ENCODE measurements at places on chromosomes 7 and 10.
A peak's percentile ranks its signal among the peaks of the same experiment; 100 is the strongest.

DNA sequence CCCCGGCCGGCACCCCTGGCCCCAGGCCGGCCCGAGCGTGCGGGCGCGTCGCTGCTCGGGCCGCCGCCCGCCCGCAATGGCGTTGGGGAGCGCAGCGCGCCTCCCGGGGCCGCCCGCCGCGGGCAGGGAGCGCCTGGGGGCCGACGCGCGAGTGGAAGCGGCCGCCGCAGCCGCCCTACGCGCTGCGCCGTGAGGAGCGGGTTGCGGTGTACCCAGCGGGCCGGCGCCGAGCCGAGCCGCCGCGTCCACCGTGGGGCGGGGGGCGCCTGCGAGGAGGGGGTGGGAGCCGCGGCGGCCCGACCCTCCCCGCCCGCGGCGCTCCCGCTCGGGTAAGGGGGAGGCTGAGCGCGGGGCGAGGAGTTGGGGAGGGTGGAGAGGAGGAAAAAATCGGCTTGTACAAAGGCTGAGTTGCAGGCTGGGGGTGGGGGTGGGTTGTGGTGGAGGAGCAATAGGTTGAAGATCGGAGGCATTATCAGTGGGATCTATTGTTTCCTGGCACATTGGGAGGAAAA, 473 bp downstream of the PPP1R9A start:
- no peak for DNase-seq

DNA sequence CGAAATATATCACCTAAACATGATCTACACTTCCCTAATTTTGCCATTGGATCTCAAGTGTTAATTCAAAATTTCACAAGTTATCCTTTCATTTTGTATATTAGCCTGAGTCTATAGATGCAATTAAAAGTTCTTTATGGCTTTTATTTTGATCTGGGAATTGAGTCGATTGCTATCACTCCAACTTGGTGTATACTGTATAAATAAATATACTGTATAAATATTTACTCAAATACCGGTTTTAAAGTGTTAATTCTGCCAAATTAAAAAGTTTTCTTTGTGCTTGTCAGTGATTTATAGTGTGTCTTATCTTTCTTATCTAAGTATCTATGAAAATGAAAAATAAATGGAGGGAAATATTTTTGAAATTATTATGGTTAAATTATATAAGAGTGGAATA, 683.7 kb upstream of the LRRN3 start:
- no peak for DNase-seq

DNA sequence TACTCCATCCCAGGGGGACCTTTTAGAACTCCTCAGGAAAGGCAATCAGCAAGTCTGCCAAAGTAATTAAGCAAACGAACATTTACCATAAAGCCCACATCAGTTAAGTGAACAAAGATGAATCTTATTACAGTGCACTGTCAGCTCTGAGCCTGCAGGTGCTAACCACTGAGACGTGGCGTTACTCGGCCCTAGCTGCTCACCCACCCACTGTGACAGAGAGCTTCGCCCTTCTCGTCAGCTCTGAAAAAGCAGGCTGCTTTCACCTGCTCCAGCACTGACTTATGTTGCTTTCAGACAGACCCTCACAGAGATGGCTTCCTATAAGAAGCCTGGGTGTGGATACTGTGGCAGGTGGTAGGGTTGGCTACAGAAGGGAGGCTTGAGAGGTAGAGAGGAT, 57.7 kb upstream of the KCNIP2 start:
- DNase-seq = no peak

GRCh38 chr10:28891058-28891713, 213.9 kb downstream of the BAMBI start:
- no peak for DNase-seq

DNA sequence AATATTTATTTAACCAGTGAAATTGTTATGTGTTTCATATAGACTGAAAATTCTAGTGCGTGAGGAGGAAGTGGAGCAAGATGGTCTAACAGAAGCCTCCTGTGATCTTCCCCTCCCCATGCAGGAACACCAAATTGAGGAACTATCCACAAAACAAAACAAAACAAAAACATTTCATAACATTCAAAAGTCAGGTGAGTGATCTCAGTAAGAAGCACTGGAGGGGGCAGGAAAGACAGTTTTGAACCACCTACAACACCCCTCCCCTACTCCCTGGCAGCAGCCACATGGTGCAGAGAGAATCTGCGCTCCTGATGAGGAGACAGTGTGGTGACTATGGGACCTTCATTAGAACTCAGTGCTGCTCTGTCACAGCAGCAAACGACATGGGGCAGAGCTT, 221.9 kb upstream of the SEMA3C start:
- DNase-seq = no peak

- DNase-seq = peak; percentile 73
Observed at GRCh38 chr7:1176891-1177373, 16.9 kb upstream of the ZFAND2A start.

- DNase-seq = no peak
Observed at GRCh38 chr10:98994030-98994429, 241.6 kb downstream of the HPSE2 start.

DNA sequence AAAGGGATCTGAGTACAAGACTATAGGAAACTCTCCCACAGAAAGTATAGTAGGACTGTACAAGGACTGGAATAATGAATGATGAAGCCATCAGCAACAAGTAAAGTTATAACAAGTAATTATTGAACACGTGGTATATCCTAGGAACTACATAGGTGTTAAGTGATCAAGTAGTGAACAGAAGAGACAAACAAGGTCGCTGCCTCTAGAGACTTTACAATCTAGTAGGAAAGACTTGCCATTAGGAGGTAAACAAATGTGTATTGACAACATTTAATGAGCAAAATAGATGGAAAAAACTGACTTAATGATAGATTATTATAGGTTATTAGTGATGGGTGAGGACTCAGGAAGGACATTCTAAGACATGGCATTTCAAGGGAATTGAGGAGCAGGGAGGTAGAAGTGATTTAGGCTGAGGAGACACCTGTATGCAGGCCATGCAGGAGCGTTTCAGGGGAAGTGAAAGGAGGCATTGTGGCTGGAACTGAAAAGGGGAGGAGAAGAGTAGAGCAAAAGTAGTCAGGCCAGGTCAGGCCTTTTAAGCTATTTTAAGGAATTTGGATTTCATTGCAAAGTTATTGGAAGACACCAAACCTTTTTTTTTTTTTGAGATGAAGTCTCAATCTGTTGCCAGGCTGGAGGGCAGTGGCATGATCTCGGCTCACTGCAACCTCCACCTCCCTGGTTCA, 8.5 kb upstream of the GLCCI1 start:
- DNase-seq = no peak

DNA sequence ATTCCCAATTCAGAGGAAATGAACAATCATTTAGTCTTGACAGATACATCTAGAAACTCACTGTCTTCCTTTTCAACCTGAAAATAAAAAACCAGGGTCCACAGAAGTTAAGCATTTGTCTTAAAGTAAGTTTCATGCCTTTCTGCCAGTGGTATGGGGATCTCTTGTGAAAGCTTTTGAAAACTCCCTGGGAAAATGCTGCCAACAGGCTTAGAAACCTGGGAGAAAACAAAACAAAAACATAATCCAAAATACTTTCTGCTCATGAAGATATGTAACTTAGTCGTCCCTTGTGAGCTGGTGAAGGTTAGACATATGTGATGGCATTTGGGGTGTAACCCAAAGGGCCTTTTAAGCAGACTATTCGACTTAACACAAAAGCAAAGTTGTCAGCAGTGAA, 66.4 kb upstream of the ZNF438 start:
- DNase-seq = no peak

GRCh38 chr7:139720705-139721231, 57.0 kb downstream of the HIPK2 start:
- no peak for DNase-seq

- DNase-seq = no peak
Observed at GRCh38 chr7:109964780-109965179, 1126.1 kb upstream of the LRRN3 start.

- no peak for DNase-seq
Observed at GRCh38 chr7:33874943-33875342, 30.4 kb upstream of the BMPER start.

DNA sequence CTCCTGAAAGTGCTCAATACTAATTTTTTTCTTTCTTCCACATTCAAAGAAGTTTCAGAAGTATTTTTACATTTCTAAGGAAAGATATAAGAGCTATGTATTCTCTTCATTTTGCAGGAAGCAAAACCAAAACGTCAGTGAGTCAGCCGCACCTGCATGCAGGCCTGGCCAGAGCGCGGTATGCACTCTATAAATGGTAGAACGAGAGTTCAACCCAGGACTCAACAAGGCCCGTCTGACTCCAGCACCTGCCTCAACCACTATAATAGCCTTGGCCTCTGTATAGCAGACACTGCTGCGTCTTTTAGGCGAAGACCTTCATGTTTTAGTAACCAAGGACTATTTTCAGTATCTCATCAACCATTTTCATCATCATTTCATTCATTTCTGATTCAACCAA, 113.2 kb downstream of the KMT2E start:
- DNase-seq = no peak

DNA sequence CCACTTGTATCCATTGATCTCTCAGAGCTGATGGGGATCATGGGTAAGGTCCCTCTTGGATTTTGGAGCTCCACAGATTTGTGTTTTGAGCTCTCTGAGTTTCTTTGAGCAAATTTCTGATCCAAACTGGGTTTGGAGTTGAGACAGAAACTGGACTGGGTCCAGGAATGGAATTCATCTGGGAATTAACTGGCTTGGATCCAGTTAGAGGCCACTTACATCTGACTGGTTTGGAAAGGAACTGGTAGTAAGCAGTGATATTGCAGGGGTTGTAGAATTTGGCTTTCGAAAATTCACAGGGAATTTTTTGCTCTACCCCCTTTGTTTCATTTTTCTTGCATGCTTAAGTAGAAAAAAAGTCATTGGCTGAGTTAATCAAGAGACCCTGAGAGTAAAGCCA, 245.6 kb downstream of the SEMA3D start:
- no peak for DNase-seq

DNA sequence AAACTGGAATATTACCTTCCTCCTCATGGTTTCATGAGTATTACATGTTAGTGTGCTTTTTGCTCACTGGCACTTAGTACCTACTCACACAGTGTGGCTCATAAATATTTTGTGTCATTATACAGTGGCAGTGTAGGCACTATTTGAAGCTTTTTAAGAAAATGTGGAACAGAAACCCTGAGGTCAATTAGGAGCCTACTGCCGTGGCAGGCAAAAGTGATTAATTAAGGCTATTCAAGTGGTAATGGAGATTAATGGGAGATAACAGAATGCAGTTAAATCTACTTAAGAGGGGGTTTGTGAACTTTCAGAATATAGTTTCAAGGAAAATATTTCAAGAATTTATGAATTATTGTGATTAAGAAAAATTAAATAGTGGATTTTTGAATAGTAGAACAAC, 277.6 kb downstream of the HGF start:
- no peak for DNase-seq

- no peak for DNase-seq
Observed at GRCh38 chr7:104272767-104273384, 55.5 kb upstream of the LHFPL3 start.

DNA sequence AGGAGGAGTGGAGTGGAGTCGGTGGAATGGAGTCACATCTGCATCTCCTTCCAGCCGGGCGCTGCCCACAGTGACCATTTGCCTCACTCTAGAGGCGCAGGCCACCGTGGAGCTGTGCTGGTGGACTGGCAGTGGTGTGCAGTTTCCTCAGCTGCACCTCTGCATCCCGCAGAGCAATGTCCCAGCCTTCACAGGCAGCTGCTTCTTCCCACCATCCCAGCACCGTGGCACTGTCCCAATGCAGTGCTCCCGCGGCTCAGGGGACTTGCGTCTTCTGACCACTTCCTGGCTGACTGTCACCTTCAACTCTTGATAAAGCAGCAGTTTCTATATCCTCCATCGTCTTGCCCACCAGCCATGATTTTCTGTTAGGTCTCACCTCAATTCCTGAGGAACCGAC, 90.3 kb upstream of the SFMBT2 start:
- no peak for DNase-seq

- DNase-seq = no peak
Observed at GRCh38 chr10:131269776-131270460, 41.6 kb downstream of the TCERG1L start.

DNA sequence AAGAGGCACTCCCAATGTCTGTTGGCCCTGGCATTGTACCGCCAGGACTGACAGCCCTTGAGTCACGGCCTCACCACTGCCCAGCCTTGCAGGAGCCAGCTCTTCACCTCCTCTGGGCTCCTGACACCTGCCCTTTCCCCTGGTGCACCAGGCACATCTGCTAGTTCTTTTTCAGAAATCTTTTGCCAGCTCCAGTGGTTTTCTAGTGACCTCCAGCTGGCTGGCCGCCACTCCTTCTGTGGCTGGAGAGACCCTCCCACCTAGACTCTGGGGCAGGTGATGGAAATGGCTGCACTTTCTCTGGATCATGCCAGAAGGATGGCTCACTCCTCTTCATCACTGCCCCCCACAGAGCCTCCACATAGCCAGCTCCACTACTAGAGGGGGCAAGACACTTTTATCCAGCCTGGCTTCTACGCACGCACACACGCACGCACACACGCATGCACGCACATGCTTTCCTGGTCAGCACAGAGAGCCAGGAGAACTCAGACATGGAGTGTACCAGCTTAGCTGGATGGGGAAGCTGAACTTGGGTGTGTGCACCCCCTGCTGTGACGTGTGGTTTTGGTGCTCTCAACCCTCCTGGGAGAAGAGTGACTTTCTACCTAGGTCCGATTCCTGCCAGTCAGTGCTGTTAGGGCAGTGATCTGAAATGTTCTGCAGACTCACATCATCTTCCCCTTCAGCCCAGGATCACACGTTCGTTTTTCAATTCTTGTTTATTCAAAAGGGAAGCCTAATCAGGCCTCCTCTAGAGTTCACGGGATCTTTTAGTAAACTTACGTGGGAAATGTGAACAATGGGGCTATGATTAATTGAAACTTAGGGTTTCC, 222.0 kb downstream of the PRPF18 start:
- DNase-seq = no peak

DNA sequence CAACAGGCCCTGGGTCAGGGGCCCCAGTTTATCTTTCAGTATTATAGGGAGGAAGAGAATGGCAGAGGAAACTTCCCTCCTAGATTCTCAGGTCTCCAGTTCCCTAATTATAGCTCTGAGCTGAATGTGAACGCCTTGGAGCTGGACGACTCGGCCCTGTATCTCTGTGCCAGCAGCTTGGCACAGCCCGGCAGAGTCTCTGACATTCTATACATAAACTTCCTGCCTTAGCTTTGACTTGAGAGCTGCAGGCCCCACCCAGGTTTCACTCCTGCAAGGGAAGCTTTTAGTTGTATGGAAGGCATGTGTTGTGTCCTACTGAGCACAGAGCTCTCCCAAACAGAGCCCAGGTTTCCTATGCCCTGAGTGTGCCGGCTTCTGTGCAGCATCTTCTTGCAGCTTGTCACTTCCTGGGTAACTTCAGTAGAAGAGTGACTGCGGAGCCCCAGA, 205.6 kb upstream of the PRSS58 start:
- no peak for DNase-seq

DNA sequence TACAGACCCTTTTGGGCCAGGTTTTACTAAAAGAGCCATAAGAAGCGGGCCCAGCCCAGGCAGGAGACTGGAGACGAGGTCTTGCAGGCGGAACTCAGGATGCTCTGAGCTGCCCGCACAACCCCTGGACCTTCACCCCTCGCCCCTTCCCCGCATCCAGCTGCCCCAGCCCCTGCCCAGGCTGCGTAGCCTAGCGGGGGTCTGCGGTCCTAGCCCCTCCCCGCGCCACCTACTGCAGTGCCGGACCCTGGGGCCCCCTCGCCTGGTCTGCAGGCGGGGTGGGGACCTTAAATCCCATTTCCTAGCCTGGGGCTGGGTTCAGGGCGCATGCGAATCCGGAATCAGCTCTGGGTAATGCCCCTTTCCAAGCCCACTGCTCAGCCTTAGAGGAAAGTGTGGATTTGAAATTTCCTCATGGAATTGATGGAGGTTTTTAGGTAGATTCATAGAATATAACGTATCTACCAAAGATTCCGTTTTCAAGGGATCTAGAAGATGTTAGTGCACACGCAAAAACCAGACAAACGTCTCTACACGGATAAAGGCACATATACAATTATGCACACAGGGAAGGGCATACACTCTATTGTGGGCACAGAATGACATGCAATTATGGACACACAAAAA, 546 bp upstream of the HOXA3 start:
- no peak for DNase-seq

Measured in activated CD8-positive, alpha-beta memory T cell treated with anti-CD3 and anti-CD28 coated beads, Interleukin-2, amount 50 U/mL, for 4 hours (primary cell).